A549 treated with Hydrocortisone at 1 μM for 4 hours (cell line): ENCODE measurements at places on chromosomes 1 and 21. TPM values are rescaled to one million over a fixed set of nuclear protein-coding genes. Genes with fewer than 3 reads are reported as not detected.

Gene SLC26A9
- 0.06 to 0.15 TPM (median 0.10 TPM) in 5 replicates for total RNA-seq

Gene LENEP
- total RNA-seq = not detected in 5 replicates

Gene SPRR2E
- not detected in 5 replicates for total RNA-seq

Gene TCHH
- total RNA-seq = 0.16 to 0.30 TPM (median 0.29 TPM) in 5 replicates

Gene SLC45A1
- total RNA-seq = 7.2 to 11.9 TPM (median 10.3 TPM) in 5 replicates

Gene PRAMEF10
- not detected in 5 replicates for total RNA-seq

Gene JAM2
- total RNA-seq = not detected in 5 replicates

Gene KRTAP19-1
- total RNA-seq = not detected in 5 replicates

Gene FAM72D
- total RNA-seq = 4.7 to 7.7 TPM (median 5.8 TPM) in 5 replicates

Gene NHLH1
- total RNA-seq = 0.35 to 0.76 TPM (median 0.42 TPM) in 5 replicates

Gene LCA5L
- total RNA-seq = 1.3 to 1.8 TPM (median 1.6 TPM) in 5 replicates

Gene KLF18
- 0.03 to 0.05 TPM in 2 of 5 replicates, not detected in the others for total RNA-seq

Gene CLCA4
- total RNA-seq = 0.02 to 0.03 TPM in 2 of 5 replicates, not detected in the others

Gene PROK1
- not detected in 5 replicates for total RNA-seq

Gene CYP4A22
- not detected in 5 replicates for total RNA-seq

Gene OR1C1
- not detected in 5 replicates for total RNA-seq

Gene PLPPR5
- total RNA-seq = not detected in 5 replicates

Gene KLHL12
- total RNA-seq = 16.3 to 20.8 TPM (median 18.5 TPM) in 5 replicates

Gene PIK3R3
- total RNA-seq = 1.3 to 1.9 TPM (median 1.4 TPM) in 5 replicates

Gene LCE6A
- not detected in 5 replicates for total RNA-seq

Gene HSF2BP
- 1.8 to 2.2 TPM (median 2.1 TPM) in 5 replicates for total RNA-seq

Gene DMRTA2
- total RNA-seq = 0.09 to 0.21 TPM (median 0.17 TPM) in 4 of 5 replicates, not detected in the other

Gene DYNLT5
- not detected in 5 replicates for total RNA-seq

Gene DNM3
- total RNA-seq = 0.40 to 0.80 TPM (median 0.75 TPM) in 5 replicates

Gene SPATA21
- 0.05 to 0.14 TPM (median 0.05 TPM) in 4 of 5 replicates, not detected in the other for total RNA-seq

Gene NIT1
- 29.9 to 32.4 TPM (median 30.9 TPM) in 5 replicates for total RNA-seq

Gene F13B
- total RNA-seq = 0.05 to 0.08 TPM (median 0.07 TPM) in 5 replicates
